ENCODE measurements at places on chromosomes 16 and 17. TPM values are rescaled to one million over a fixed set of nuclear protein-coding genes. Genes with fewer than 3 reads are reported as not detected.

The RHBDF1 gene
- total RNA-seq: 39.5 TPM

- DNase-seq: peak; percentile 59
These were observed at the start of gene KRT23 for GRCh38 chr17:40937384-40937819. KRT23 (minus strand) TSS chr17:40937646; CDS start chr17:40936603, 1,043 bp downstream.

GRCh38 chr16:6335072-6335471 is 997.6 kb upstream of the RBFOX1 start:
- DNase-seq: no peak

DNA sequence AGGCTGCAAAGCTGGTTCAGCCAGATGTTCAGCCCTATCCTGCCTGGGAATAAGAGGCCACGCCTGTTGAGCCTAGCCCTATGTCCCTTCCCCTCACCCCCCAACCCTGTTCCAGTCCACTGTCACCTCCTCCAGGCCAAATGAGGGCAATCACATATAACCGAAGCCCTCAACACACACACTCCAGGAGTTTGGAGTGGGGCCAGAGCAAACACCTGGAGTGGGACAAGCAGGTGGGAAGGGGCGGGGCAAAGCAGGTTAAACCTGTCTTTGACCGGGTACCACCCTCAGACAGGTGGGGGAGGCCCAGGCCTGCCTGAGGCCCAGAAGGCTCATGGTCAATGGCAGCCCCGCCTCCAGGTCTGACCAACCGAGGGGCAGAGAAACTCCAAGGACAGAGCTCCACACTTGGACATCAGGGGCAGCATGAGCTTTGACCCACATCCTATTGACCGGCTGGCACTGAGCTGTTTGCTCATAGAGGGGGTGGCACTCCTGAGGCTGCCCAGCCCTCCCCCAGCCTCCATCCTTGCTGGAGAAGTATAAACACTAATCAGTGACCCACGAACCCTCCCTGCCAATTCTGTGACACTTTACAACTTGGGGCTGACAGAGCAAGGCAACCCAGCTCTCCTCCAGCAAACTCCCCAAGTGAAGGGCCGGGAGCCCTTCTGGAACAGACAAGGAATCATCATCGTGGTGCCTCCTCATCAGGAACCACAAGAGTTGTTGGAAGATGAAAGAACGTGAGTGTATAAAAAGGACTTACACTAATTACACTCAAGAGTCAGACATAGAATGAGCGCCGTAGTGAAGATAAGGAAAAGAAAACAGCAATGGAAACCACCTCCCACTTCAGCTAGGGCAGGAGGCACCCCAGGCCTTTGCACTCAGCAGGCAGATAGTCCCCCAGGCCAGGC is 1.5 kb downstream of the ESRP2 start:
- peak; percentile 60 for DNase-seq

GRCh38 chr17:8162233-8162996 is at the start of gene VAMP2:
VAMP2 (minus strand) TSS chr17:8162948; CDS start chr17:8162879, 69 bp downstream.
- DNase-seq: peak; percentile 96

DNA sequence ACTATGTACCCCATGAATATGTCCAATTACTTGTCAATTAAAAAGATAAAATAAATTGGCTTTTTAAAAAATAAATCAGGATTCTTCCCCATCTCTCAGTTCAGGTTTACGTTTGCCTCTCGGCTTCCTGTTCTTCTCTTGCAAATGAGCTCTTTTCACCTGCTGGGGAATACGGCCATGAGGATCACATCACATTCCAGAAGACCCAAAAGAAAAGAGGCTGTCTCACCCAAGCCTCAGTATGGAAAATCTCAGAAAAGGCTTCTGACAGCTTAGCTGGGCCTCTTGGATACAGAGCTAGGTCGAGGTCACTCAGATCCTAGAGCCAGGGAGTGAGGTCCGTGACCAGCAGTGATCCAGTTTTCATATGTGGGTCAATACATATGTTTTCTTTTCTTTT is 171.2 kb upstream of the SDK2 start:
- no peak for DNase-seq

The KRTAP4-8 gene
- total RNA-seq: not detected

GRCh38 chr17:67769231-67769630 is 51.5 kb downstream of the NOL11 start:
- DNase-seq: no peak

The MT1M gene
- 8.5 TPM for total RNA-seq

The OR1E2 gene
- not detected for total RNA-seq

DNA sequence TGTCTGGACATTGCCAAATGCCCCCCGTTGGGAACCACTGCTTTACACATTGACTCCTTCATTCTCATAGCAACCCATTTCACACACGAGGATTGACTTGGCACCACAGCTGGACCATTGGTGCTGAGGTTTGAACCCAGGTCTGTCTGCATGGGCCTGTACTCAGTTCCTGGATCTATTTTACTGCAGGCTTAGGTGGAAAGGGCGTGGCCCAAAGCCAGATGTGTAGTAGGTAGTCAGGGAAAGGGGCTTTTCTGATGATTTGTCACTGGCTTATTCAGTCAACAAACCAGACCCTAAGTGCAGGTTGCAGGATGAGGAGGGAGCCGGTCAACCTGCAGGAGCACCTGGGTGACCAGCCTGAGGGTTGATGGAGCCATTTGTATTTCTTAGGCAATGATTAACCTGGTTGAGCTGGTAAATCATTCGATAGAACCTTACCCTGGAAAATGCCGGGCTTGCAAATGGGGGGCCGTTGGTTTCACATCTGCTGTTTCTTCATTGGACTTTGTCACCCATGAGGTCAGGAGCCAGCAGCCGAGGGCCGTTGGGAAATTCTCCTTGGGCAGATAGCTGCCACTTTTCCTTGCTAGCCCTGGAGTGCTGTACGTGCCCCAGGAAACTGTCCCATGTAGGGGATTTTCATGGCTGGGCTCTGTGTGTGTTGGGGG is 104.4 kb downstream of the CMIP start:
- DNase-seq: no peak

GRCh38 chr17:72192800-72193192 is 72.0 kb downstream of the SOX9 start:
- peak; percentile 89 for DNase-seq

GRCh38 chr17:10216213-10216938 is 18.0 kb upstream of the GAS7 start:
- DNase-seq: no peak

The HSD17B1 gene
- 1.1 TPM for total RNA-seq

DNA sequence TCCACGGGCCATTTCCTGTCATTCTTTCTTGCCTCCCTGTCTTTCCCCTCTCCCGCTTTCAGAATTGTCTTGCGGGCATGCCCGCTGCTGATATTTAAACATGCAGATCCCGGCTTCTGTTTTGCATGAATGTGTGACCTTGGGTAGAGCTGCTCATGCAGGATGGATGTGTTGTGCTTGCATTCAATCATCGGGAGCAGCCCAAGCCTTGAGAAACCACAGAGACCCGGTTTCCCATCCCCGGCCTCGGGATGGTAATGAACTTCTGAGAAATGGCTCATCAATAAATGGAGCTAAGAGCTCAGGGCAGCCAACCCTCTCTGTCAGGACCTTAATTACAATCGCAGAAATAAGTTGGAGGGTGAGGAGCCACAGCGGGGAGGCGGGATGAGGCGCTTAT is 303.7 kb upstream of the TNRC6C start:
- DNase-seq: peak; percentile 35

GRCh38 chr17:11023639-11024479 is 186.0 kb upstream of the PIRT start:
- DNase-seq: no peak

DNA sequence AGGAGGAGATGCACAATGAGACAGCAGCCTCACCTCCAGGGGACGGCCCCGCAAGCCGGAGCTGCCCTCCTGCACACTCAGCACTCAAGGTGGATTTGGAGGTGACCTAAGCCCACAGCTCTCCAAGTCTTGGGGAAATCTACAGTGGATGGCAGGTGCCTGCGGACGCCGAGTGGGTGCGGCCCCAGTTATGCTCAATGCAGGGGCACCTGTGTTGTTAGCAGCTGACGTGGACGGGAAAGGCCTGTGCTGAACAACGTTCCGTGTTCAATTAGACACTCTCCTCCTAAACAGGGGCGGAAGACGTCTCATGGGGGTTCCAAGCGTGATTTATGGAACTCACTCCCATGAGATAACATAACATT is 22.0 kb upstream of the METRNL start:
- DNase-seq: peak; percentile 74

DNA sequence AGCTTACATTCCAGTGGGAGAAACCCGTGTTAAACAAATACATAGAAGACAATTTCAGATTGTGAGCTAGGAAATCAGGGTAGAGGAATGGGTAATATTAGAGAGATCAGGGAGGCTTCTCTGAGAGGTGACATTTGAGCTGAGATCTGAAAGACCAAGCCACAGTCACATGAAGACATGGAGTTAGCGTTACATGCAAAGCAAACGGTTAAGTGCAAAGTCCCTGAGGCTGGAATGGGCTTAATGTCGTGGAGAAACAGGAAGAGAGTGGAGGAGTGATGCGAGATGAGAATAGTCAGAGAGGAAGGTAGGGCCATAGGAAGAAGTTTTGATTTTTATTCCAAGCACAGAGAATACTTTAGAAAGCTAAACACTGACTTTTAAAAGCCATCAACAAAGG is 246.1 kb downstream of the IRX3 start:
- no peak for DNase-seq

DNA sequence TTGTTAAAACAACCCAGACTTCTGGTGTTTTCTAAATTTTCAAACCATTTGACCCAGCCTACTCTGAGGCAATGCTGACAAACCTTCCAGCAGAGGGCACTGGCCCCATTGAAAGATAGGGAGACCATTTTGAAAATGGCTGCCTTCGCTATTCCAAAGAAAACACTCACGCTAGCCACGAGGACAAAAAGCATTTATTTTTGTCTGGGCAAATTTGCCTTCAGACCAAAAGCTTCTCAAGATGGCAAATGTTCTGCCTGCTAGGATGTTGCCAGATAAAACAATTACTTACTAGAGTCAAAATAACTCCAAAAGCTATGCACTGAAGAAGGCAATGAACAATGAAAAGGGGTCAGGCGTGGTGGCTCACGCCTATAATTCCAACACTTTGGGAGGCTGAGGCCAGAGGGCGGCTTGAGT is 296.7 kb upstream of the IRX5 start:
- DNase-seq: peak; percentile 80

GRCh38 chr16:73171380-73171779 is 123.5 kb upstream of the ZFHX3 start:
- no peak for DNase-seq

GRCh38 chr16:50268352-50268751 is 2.0 kb downstream of the ADCY7 start:
- no peak for DNase-seq

The UTS2R gene
- total RNA-seq: not detected

GRCh38 chr16:66849549-66849948 is 5.3 kb downstream of the CA7 start:
- DNase-seq: peak; percentile 19

DNA sequence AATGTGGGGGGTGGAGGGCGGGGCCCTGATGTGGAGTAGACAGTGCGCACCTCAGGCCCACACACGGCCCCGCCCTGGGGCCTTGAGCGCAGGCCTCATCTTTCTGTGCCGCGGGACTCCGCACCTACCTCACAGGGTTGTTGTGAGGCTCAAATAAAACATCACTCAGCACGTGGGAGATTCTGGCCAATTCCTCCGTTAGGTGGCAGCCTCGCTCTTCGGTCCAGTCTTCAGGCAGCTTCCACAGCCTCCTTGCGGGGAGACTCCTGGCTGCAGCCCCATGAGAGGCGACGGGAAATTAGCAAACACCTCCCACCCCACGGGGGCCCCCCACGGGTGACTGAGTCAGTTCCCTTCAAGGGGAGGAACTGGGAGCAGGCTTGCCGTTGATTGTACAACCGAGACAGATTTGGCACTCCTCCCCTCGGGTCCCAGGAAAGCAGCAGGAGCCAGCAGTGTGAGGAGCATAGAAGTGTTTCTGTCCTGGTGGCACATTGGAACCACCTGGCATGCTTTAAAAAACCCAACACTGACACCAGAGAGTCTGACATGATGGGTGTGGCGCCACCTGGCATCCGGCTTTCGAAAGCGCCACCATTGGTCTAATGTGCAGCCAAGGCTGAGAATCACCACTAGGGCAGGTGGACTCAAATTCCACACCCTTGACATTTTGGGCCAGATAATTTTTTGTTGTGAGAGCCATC is 7.6 kb downstream of the MRM1 start:
- DNase-seq: peak; percentile 95

DNA sequence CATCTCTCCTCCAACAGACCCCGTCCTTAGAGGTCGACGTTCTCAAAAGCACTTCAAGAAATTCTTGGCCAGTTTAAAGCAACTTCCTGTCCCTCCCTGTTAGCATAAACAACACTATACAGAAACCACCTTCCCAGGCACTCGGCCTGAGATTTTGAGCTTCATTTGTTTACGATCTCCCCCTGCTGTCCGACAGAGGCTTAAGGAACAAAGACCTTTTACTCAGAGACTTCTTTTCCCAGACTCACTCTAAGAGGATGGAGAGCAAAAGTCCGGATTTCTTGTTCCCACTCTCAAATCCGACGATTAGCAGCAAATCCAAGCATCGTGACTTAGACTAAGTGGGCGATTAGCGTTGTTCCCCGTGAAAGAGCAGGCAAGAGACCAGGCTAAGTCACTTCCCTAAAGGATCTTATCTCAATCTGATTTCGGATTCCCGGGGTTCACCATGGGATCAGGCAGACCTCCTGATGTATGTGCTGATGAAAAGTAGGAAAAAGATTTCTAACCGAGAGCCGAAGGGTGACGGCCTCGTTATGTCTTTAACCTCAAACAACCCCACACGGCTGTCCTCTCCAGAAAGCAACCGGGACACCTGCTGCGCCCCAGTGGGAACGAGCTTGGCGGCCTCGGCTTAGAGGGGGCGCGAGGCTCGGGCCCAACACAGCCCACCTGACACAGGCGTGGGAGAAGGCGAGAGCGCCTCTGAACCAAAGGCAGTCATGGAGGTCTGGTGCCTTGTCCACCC is 598 bp downstream of the INPP5K start:
- DNase-seq: peak; percentile 96

DNA sequence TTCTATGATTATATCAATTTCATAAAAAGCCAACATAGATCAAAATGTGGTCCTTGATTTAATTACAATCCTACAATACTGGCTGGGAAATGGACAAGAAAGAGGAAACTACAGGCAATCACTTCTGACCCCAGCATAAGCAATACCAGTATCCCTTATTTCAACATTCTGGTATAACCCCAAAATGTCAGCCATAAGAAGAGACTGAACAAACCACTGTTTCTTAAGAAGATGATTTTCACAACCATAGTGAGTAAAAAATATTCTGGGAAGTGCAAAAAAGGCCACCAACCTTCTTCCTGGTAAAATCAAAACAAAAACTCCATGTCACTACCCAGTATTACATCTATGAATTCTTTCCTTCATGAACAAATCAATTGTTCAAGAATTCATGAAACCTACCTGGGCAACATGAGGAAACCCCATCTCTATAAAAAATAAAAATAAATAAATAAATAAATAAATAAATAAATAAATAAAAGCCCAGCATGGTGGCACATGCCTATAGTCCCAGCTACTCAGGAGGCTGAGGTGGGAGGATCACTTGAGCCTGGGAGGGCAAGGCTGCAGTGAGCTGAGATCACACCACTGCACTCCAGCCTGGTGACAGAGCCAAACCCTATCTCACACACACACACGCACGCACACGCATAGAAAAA is 7.5 kb downstream of the N4BP1 start:
- DNase-seq: no peak

The MYH1 gene
- total RNA-seq: not detected
